ENCODE measurements at places on chromosomes 7 and 10.

DNA sequence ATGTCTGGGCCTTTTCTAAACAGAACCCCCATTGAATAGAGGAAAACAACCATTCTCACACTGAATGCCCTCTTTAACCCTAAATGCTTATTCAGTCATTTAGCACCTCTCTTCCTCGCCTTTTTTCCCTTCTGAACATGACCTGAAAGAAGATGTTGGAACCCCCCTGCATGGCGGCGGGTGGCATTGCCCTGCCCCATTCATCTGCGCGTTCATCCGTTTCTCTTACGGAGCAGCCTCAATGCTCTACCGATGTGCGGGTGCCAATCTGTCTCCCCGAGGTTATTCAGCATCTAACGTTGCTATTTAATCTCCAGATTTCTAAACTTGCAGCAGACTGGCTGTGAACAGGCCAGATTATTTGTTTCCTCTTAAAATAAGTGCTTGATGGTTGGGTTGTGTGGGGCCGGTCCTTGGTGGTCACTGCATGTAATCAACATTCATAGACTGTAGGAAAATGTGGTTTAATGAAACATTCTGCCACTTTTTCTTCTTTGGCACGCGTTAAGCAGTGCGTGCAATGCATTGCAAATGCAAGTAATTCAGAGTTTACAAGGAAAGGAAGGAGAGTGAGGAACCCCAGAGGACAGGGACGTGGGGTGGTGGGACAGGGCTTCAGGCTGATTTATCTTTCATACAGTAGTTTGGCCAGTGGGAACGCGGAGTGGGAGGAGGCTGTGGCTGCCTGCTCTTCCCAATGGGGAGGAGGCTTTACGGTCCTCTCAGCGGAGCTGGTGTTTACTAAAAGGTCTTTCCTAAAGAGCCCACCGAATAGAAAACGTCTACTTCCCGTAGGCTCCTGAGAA, 286.7 kb downstream of the DPP6 start:
- peak; percentile 1 for DNase-seq

GRCh38 chr7:5139998-5140397, 50.0 kb upstream of the WIPI2 start:
- DNase-seq, result peak; percentile 9

DNA sequence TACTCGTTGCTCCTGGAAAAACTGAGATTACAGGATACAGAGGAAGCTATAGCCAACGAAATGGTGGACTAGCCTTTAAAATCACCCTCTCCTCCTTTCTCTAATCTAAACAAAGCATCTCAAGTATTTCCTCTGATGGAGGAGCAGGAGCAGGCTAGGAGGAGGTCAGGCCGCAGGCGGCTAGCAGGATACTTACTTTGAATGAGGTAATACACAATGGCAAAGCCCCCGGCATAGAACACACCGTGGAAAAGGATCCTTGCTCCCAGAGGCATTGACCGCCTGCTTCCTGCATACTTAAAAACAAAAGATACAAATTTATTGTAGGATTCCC, 64.4 kb downstream of the STK17A start:
- DNase-seq, result peak; percentile 88

GRCh38 chr7:39402034-39402433, 164.2 kb upstream of the YAE1 start:
- DNase-seq, result no peak

DNA sequence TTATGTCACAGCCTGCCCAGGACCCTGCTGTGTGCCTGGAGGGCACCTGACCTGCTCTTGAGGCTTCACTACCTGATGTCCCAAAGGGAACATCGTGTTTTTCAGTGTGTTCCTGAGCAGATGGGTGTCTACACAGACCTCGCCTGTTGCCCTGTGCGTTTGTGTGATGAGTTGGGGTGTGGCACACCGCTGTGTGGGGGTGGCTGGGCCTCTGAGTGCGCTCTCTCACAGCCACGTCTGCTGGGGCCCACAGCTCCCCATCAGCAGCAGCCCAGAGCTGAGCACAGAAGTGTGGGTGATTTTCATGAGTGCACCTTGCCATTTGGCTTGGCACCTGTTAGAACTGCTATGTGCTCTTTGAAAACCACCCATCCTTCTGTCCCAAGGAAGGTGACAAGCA, 121.5 kb downstream of the NKX6-2 start:
- DNase-seq, result no peak

DNA sequence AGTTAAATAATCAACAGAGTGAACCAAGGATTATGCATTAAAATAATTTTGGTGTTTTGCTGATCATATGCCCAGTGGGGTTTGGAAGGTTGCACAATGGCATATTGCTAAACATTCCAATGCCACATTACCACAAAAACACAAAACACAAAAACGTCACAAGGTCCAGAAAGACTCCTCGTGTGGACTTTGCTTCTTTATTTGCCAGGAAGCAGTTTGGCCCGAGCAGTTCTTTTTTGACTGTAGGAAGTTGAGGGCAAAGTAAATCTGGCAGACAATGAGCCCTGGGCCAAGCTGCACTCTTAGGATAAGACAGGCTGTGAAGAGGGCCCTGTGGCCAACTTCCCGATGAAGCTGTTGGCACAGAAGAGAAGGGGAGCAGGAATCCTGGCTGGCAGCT, 39.2 kb upstream of the SLC35B4 start:
- no peak for DNase-seq

DNA sequence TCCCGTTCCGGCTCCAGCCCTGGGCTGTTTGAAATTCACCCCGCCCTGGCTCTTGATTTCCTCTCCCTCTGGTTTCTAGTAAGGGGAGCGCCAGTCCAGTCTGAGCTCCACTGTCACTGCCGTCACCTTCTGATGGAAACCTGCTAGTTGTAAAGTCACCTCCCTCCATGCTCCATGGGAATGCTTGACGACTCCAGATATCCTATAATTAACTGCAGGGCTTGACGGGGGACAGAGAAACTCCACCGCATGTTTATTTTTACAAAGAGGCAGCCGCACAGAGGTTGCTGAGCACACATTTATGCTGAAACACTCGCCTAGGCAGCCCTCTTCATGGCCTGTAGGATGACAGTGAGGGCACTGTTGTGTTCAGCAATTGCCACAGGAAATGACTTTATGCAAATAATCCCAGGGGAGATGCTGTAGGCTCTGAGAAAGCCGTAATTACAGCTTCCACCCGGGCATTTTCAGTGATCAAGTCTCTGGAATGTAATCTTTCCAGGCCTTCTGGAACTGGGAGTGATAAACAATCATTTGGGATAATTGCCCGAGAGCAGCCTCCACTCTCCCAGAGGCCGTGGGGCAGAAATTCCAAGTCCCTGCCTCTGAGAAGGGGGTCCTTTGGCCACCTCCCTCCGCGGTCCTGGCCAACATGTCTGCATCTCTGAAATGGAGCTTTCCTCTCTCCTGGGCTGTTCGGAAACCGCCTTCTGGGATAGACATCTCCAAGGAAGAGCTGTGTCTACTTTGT, 300.5 kb downstream of the KLF6 start:
- no peak for DNase-seq

DNA sequence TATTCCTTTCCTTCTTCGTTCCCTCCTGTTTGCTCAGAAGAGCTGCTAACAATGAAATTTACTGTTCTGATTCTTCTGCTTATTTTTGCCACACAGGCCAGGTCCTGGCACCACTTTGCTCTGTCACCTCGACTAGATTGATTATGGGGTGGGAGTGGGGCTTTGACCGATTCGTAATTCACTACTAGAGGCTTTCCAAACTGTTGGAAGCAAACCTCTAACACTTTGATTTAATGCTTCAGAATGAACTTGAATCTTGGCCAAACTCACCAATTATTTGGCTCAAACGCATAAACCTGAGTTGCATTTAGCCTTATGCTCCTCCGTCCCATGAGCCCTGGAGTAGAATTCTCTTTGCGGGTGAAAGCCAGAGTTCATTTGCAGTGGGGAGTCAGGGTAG, 476.2 kb upstream of the FZD8 start:
- peak; percentile 6 for DNase-seq

DNA sequence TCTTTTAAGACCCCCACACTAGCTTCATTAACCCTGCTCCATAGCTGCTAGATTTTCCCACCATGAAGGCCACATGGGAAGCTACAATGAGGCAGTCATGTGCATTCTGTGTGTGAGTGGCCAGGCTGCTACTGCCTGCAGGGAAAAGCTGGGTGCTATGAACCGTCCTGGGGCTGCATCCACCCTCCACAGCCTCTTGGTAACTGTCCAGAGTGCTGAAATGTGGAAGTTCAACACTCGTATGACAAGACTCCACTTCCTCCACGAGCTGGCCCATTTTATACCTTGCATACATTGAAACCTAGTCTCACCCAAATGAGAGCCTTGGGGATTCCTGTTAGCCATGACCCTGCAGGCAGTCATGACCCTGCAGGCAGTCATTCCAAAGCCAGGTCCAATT, 59.4 kb downstream of the CUZD1 start:
- DNase-seq, result peak; percentile 74
